Activated naive CD8-positive, alpha-beta T cell treated with anti-CD3 and anti-CD28 coated beads, Interleukin-2, amount 10 ng/mL, durations not matched to agents 7 days and 5 days (primary cell): ENCODE measurements at places on chromosomes 7 and 10. TPM values are rescaled to one million over a fixed set of nuclear protein-coding genes. Genes with fewer than 3 reads are reported as not detected.

GRCh38 chr10:7700577-7701125 is 2.5 kb upstream of the ITIH2 start:
- DNase-seq, result no peak
- no peak overlapping the region for H3K27ac ChIP-seq
- no peak overlapping the region for H3K4me3 ChIP-seq
- H3K27me3 ChIP-seq, result peaks cover 28% of the 10 kb centered on the region
- no peaks in the 10 kb centered on the region for H3K36me3 ChIP-seq

DNA sequence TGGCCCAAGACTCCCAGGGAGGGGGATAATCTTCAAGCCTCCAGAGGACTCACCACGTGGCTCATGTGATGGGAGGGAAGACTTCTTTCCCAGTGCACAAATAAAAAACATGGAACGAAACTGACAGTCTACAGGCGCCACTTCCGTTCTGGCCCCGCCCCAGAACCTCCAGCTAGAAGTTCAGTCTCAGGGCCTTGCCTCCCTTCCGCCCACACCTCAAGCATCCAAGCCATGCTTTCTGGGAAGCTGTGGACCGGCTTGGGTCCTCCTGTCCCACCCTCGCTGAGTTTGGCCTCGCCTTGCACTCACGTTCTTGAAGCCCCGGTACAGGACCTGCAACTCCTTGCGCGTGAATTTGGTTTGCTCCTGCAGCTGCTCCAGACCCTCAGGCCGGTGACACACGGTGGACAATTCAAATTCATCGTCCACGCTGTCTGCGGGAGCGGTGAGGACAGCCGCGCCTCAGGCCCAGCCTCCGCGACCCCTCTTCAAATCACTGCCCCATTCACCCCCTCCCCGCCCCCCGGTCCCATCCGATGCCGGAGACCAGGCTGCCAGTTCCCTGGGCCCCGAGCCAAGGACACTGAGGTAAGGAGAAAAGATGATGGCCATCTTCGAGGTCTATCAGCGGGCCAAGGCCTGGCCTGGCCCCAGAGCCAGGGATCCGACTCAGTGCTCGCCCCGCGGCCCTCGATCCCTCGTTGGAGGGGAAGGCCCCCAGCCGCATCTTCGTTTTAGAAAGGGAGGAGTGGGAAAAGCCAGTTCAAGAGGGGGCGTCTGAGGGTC is 10.7 kb upstream of the OGA start:
- no peaks in the 10 kb centered on the region for H3K36me3 ChIP-seq
- DNase-seq, result peak; percentile 25

DNA sequence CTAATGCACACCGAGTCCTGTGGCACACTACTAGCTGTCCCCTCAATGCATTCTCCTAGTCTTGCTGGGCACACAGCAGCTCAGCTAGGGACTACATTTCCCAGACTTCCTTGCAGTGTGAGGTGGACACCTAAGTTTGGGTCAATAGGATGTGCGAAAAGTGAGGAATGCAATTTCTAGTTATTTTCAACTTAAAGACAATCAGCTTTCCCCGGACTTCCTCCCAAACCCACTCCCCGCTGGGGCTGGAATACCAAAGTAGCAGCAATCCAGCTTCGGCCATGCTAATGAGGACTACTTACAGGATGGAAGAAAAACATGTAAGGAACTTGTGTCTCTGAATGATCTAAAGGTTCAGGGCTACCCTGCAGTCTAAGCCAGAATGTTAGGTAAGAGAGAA is 286.4 kb upstream of the LRRN3 start:
- H3K27ac ChIP-seq, result no peak overlapping the region
- peaks cover 2% of the 10 kb centered on the region for H3K4me1 ChIP-seq
- H3K27me3 ChIP-seq, result no peaks in the 10 kb centered on the region
- DNase-seq, result no peak
- no peaks in the 10 kb centered on the region for H3K36me3 ChIP-seq

- DNase-seq, result no peak
- no peak overlapping the region for H3K4me3 ChIP-seq
- H3K27ac ChIP-seq, result no peak overlapping the region
- no peaks in the 10 kb centered on the region for H3K36me3 ChIP-seq
- no peaks in the 10 kb centered on the region for H3K4me1 ChIP-seq
- H3K27me3 ChIP-seq, result peaks cover 2% of the 10 kb centered on the region
Observed at GRCh38 chr10:103355906-103356599, 5.1 kb upstream of the PCGF6 start.

GRCh38 chr10:92323079-92323478 is 32.1 kb downstream of the MARCHF5 start:
- peaks cover 29% of the 10 kb centered on the region for H3K36me3 ChIP-seq
- no peak for DNase-seq
- no peak overlapping the region for H3K27ac ChIP-seq
- no peak overlapping the region for H3K4me3 ChIP-seq
- H3K4me1 ChIP-seq, result peaks cover 1% of the 10 kb centered on the region
- H3K27me3 ChIP-seq, result no peaks in the 10 kb centered on the region

DNA sequence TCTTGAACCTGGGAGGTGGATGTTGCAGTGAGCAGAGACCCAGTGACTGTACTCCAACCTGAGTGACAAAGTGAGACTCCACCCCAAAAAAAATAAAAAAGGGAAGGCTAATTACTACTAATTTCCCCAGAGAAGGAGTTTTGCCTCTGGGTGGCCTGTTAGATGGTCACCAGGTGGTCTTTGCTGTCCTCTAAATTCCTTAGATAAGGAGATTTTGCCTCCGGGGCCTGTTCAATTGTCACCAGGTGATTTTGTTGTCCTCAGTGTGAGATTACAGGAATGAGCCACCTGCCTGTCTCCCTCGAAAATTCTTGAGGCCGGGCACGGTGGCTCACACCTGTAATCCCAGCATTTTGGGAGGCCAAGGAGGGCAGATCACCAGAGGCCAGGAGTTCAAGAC is 24.4 kb upstream of the ZMIZ2 start:
- H3K4me1 ChIP-seq, result peaks cover 5% of the 10 kb centered on the region
- DNase-seq, result no peak
- peaks cover 2% of the 10 kb centered on the region for H3K27me3 ChIP-seq
- no peak overlapping the region for H3K4me3 ChIP-seq
- H3K36me3 ChIP-seq, result peaks cover 2% of the 10 kb centered on the region
- H3K27ac ChIP-seq, result no peak overlapping the region

- H3K36me3 ChIP-seq, result no peaks in the 10 kb centered on the region
- DNase-seq, result no peak
- no peaks in the 10 kb centered on the region for H3K4me1 ChIP-seq
- H3K27me3 ChIP-seq, result peaks cover 4% of the 10 kb centered on the region
Observed at GRCh38 chr10:77358656-77359055, 279.0 kb downstream of the KCNMA1 start.

- DNase-seq, result no peak
- no peaks in the 10 kb centered on the region for H3K36me3 ChIP-seq
- H3K4me1 ChIP-seq, result peaks cover 5% of the 10 kb centered on the region
- H3K27me3 ChIP-seq, result peaks cover 10% of the 10 kb centered on the region
- peak overlapping the region; percentile 90 for H3K4me3 ChIP-seq
- H3K27ac ChIP-seq, result peak overlapping the region; percentile 82
Observed at GRCh38 chr7:2633538-2634266, 1.9 kb downstream of the TTYH3 start.

Gene AKR1B1
- total RNA-seq, result 91.0 TPM
